RWPE1 (cell line): ENCODE measurements at places on chromosomes 1 and 21.

DNA sequence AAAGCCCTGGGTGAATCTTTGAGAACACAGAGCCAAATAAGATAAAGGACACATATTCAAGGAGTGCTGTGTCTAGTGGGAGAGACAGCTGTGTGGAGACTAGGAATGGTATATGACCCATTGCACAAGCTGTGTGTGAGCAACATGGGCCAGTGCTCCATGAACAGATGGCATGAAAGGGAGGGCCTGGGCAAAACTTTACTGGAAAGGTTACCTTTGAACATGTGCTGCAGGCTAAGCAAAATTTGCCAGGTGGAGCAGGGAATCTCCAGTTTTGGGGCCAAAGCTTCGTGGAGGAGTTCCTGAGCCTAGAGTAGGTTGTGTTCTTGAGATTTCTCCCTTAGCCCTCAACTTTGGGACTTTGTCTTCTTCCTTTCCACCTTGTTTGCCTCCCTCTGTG is 446.1 kb upstream of the PROX1 start:
- DNase-seq, result no peak

GRCh38 chr1:17023573-17023972 is 11.8 kb upstream of the ATP13A2 start:
- no peak for DNase-seq

DNA sequence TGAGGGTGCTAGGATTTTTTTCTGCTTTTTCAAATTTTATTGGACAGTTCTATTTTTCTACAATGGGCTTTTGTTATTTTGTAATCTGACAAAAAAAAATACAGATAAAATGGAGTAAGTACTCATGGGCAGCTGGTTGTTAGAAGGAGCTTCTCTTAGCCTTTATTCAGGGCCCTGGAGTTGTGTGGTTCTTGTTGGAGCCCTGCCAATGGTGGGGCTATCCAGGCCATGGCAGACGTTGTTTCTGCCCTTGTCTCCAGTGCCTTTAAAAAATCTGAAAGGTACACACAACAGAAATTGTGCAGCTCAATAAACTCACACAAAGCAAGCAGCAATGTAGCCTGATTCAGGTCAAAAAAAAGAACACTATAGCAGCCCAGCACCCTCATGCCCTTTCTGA is 153.5 kb upstream of the GALNT2 start:
- no peak for DNase-seq

GRCh38 chr1:109697066-109697465 is 9.4 kb downstream of the GSTM1 start:
- DNase-seq, result no peak

DNA sequence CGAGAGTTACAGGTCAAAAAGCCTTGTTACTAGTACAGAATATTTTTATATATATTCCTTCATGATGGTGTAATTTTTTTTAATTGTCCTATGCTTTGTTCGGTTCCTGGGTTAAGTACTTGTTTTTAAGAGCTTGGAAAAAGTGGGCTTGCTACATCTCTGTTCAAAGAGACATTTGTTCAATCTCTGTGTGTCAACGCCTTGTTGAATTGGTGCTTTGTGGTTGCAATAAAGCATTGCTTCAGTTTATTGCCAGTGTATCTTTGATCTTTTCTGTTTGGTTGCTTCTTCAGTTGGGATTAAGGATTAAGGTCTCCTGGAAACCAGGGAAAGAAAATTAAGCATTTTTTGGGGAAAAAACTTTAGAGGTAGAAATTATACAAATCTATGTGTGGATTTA is 47.7 kb upstream of the DNASE2B start:
- DNase-seq, result no peak
